Adrenal gland (tissue), 19 donors: ENCODE measurements at places on chromosomes 16 and 17. TPM values are rescaled to one million over a fixed set of nuclear protein-coding genes. Genes with fewer than 3 reads are reported as not detected.

The PRSS33 gene
- polyA plus RNA-seq: not detected

The PHOSPHO1 gene
- polyA plus RNA-seq: 0.61 TPM

The OSGIN1 gene
- polyA plus RNA-seq: 39.7 TPM

The TBC1D16 gene
- polyA plus RNA-seq: 12.9 TPM

GRCh38 chr16:1281517-1281916 is 25.6 kb downstream of the TPSD1 start:
- no peak for DNase-seq
- H3K27me3 ChIP-seq: peaks cover 20% of the 10 kb centered on the region
- no peak overlapping the region for H3K27ac ChIP-seq
- no peaks in the 10 kb centered on the region for H3K36me3 ChIP-seq
- H3K4me3 ChIP-seq: no peak overlapping the region

DNA sequence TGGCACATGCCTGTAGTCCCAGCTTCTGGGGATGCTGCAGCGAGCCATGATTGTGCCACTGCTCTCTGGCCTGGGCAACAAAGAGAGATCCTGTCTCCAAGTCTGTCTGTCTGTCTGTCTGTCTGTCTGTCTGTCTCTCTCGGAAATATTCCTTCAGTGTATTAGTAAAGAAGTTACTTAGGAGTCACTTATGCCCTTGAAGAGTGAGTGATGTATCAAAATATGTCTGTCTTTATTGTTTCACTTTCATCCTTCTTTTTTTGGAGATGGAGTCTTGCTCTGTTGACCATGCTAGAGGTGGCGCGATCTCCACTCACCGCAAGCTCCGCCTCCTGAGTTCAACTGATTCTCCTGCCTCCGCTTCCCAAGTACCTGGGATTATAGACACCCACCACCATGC is 410.5 kb downstream of the WWOX start:
- H3K36me3 ChIP-seq: no peaks in the 10 kb centered on the region
- H3K27me3 ChIP-seq: no peaks in the 10 kb centered on the region
- DNase-seq: no peak

- no peaks in the 10 kb centered on the region for H3K27me3 ChIP-seq
- no peak overlapping the region for H3K27ac ChIP-seq
- no peaks in the 10 kb centered on the region for H3K4me1 ChIP-seq
- H3K4me3 ChIP-seq: no peak overlapping the region
- H3K36me3 ChIP-seq: peaks cover 70% of the 10 kb centered on the region
Measured at GRCh38 chr16:70494202-70494770, 29.1 kb downstream of the COG4 start.

GRCh38 chr16:65106757-65107156 is 15.1 kb downstream of the CDH11 start:
- no peak overlapping the region for H3K27ac ChIP-seq
- H3K36me3 ChIP-seq: no peaks in the 10 kb centered on the region
- no peaks in the 10 kb centered on the region for H3K27me3 ChIP-seq
- DNase-seq: no peak

- H3K36me3 ChIP-seq: no peaks in the 10 kb centered on the region
- no peak overlapping the region for H3K4me3 ChIP-seq
- H3K27ac ChIP-seq: no peak overlapping the region
- no peaks in the 10 kb centered on the region for H3K4me1 ChIP-seq
- DNase-seq: no peak
Measured at GRCh38 chr17:56319531-56319930, 166.3 kb downstream of the ANKFN1 start.

DNA sequence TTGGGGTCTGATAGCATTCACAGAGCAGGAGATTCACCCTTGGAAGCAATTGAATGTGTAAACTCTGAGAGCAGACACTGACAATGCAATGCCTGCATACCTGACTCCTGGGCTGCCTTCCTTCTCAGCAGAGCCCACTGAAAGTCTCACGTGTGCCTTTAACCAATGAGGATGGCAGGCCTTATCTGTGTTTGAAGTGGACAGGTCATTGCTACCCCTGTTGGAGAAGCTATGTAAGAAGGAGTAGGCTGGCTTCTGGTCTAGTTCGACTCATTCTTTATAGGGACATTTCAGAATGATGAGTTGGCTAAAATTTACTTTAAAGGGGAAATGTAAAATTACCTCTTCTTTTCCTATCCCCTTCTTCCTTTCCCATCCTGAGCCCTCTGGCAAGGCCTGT is 446.3 kb downstream of the SLC39A11 start:
- H3K4me1 ChIP-seq: no peaks in the 10 kb centered on the region
- H3K4me3 ChIP-seq: no peak overlapping the region
- no peak overlapping the region for H3K27ac ChIP-seq
- H3K27me3 ChIP-seq: no peaks in the 10 kb centered on the region
- no peak for DNase-seq

- no peak overlapping the region for H3K27ac ChIP-seq
- DNase-seq: no peak
- H3K4me3 ChIP-seq: no peak overlapping the region
- no peaks in the 10 kb centered on the region for H3K27me3 ChIP-seq
Measured at GRCh38 chr16:12225255-12225654, 248.7 kb downstream of the SNX29 start.

- DNase-seq: no peak
- H3K4me1 ChIP-seq: peaks cover 7% of the 10 kb centered on the region
- no peak overlapping the region for H3K27ac ChIP-seq
- no peaks in the 10 kb centered on the region for H3K36me3 ChIP-seq
- H3K4me3 ChIP-seq: no peak overlapping the region
Measured at GRCh38 chr17:80152081-80152702, 5.3 kb upstream of the EIF4A3 start.
